HS-5 (cell line): ENCODE measurements at places on chromosomes 12 and 14.

GRCh38 chr12:128982933-128983332 lies 129.7 kb downstream of the GLT1D1 start:
- DNase-seq = no peak

DNA sequence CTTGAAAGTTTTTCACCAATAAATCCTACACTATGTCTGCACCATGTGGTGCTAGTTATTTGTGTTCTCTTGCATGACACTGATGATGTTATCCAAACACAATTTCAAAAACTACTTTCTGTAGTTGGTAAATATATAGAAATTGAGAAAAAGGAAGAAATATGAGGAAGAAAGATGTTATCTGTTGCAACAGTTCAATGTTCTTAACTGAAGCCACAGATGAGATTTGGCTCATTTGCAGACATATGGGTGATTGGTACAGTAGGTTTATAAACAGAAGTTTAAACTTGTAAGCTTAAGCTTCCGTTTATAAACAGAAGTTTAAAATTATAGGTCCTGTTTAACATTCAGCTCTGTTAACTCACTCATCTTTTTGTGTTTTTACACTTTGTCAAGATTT lies at the start of gene CLEC12A:
TSS of gene CLEC12A (plus strand) at position 229 of the 400 bp plus-strand sequence. CDS start 188 bp downstream, outside the sequence.
- DNase-seq = no peak

DNA sequence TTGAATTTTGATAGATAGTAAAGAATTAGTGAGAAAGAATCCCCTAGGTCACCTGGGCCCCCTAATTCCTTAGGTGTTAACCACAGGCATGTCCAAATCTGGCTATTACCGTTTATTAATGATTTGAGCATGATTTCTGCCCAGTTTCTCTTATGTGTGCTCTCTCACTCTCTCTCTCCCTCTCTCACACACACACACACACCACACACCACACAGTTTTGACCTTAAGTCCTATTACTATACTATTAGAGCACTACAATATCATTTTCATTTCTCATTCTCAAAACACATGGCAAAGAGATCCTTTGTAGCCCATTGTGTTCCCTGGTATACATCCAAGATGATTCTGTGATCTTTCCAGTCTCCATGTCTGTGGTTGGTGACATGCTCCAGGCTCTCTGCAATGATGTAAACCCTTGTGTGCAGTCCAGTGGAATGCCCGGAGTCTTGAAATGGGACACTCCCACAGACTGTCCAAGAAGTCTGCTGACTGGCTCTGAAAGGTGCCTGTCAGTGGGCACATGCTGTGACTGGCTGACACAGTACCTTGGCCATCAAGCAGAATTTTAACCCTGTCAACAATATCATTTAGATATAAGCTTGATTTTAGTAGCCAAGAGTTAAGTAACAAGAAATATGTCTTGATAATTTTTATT lies 96.2 kb downstream of the FIGNL2 start:
- no peak for DNase-seq

GRCh38 chr12:501722-502447 lies 42.1 kb downstream of the B4GALNT3 start:
- DNase-seq = no peak

DNA sequence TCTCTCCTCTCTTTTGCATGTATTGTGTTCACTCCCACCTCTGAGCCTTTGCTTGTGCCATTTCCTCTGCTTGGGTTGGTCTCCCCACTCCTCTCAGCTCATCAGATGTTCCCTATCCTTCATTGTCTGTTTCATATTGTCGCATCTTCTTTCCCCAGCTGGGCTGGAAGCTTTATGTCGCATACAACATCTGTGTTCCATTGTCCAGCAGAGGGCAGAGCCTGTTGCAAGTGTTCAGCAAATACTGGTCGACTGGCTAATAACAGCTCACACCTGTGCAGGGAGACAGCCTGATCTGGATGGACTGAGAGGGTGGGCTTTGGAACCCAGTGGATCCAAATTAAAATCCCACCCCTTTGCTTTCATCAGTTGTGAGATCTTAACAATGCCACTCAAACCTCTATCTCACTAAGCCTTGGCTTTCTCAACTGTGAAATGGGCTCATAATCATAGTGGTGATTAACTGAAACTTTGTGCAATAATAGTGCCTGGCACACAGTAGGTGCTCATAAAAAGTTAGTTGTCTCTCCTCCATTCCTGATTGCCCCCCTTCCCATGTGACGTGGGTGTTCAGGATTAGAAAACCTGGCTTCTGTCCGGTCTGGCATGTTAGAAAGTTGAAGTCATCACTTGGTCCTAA lies 75.8 kb downstream of the RIN3 start:
- no peak for DNase-seq

DNA sequence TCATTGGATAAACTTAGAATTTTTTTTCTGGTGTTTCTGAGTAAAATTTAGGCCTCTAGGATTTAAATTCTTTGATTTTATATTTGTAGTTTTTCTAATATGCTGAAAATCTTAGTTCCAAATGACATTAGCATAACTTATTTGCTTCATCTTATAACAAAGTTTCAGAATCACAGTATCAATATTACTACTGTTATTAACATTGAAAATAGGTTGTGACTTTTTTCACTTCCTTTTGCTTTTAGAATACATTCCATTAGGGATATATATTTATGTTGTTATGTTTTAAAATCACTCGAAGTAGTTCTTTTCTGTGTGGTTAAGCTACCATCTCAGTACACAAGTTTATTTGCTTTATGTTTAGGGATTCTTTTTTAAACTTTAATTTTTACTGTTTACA lies 12.8 kb downstream of the RAB3IP start:
- no peak for DNase-seq

- no peak for DNase-seq
These were observed 93.9 kb downstream of the DNAI7 start for GRCh38 chr12:25101092-25101445.

GRCh38 chr12:124379938-124380754 lies 85.3 kb downstream of the RFLNA start:
- DNase-seq = peak; percentile 79

DNA sequence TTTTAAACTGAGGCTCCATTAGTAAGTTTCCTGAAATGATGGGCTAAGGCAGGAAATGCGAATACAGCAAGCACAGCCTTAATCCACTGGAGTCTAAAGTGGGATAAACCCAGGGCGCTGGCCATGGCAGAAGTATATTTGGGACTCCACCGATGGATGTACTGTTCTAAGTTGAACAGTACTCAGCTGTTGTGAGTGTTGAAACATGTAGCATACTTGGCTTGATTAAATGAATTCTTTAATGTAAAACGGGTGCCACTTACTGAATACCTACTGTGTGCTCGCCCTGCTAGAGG lies 996 bp downstream of the SSPN start:
- no peak for DNase-seq

GRCh38 chr14:22492622-22493542 lies 96.1 kb downstream of the DAD1 start:
- DNase-seq = no peak

GRCh38 chr12:124426594-124427555 lies 132.0 kb downstream of the RFLNA start:
- no peak for DNase-seq

DNA sequence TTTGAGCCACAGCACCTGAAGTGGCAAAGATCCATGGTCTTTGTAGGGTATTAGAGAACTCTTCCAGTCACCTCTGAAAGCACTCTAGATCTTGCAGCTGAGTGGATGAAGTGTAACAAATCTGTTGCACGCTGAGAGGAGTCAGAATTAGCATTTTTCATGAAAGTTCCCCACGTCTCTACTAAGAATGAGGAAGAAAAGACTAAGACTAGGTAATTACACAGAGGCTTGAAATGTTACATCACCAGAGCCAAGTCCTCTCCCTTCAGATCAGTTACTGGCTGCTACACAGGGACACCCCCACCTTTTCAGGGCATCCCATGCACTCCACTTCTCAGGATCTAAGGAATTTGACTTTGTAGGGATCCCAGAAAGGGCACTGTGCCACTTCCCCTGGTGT lies 98.6 kb upstream of the FKBP4 start:
- no peak for DNase-seq

GRCh38 chr14:29913566-29913965 lies 14.1 kb downstream of the PRKD1 start:
- no peak for DNase-seq

GRCh38 chr12:68223067-68223747 lies 2.4 kb downstream of the IL26 start:
- peak; percentile 74 for DNase-seq

DNA sequence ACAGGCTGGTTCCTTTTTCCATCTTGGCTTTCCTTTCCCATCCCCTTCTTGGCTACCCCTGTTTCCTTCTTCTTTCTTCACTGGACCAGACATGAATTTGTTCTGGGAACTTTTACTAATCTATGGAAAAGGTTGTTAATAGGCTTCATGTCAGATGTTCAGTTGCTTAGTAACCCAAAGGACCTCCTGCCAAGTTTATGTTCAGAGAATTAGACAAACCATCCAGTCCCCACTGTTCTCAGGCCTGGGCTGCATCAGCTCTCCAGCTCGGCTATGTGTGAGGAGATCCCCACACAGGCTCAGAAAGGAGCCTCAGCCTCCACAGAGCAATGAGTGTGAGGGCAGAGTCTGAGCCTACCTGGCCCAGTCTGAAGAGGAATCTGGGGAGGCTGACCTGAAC lies 78.0 kb downstream of the AKAP6 start:
- no peak for DNase-seq

DNA sequence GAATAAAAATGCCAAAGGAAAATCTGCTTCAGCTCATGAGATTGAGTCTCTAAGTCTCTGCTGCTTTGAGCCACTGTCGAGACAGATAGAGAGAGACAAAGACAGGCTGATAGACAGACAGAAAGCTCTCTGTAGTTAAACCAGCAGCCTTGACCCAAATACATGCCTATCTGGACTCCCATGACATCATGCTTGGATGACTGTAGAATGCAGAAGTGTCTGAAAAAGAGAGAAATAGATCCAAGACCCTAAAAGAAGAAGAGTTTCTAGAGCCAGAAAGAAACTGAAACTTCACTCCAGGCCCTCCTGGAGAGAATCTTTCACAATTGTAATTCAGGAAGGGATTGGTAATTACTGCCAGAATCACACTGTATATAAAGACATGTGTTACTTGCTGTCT lies 122.6 kb upstream of the PLXNC1 start:
- DNase-seq = no peak

GRCh38 chr14:103555559-103556337 lies 6.7 kb downstream of the BAG5 start:
- no peak for DNase-seq

- DNase-seq = no peak
These were observed 71.7 kb downstream of the SETD3 start for GRCh38 chr14:99408971-99409289.

DNA sequence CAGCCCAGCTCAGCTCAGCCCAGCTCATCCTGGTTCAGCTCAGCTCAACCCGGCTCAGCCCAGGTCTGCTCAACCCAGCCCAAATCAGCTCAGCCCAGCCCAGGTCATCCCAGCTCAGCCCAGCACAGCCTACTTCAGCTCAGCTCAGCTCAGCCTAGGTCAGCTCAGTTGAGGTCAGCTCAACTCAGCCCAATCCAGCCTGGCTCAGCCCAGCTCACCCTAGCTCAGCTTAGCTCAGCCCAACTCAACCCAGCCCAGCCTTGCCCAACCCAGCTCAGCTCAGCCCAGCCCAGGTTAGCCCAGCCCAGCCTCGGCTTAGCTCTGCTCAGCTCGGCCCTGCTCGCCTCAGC lies 332.3 kb downstream of the TMEM121 start:
- no peak for DNase-seq

GRCh38 chr14:99578541-99579101 lies 25.4 kb downstream of the CCDC85C start:
- no peak for DNase-seq

- no peak for DNase-seq
These were observed 102.6 kb upstream of the RFX4 start for GRCh38 chr12:106480251-106480650.

DNA sequence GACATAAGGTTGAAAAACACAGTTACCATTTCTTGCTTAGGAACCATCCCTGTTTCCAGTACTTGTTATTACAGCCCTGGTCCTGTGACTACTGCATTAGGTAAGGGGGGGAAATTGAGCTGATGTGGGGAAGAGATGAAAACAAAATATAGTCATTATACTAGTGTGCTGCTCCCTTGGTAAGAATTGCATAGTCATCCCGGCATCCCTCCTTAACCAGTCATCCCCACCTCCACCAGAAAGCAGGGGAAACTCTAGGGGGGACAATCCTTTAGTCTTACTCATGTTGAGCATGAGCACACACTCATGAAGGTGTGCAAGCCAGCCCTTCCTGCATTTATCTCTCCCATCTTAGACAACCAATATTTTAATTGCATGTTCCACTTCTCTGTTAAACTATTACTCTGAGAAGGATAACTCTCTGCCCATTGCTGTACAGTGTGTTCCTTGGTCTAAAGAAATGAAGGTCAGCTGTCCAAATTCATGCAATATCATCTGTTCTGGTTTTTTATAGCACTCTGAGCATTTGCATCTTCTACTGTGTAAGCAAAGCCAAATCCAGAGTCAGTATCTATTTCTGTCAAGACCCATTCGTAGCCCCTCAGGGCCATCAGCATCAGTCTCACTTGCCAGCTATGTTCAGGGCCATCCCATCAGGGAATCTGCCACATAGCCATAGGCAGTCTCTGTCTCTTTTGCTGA lies 46.8 kb downstream of the TMEM30B start:
- DNase-seq = no peak

DNA sequence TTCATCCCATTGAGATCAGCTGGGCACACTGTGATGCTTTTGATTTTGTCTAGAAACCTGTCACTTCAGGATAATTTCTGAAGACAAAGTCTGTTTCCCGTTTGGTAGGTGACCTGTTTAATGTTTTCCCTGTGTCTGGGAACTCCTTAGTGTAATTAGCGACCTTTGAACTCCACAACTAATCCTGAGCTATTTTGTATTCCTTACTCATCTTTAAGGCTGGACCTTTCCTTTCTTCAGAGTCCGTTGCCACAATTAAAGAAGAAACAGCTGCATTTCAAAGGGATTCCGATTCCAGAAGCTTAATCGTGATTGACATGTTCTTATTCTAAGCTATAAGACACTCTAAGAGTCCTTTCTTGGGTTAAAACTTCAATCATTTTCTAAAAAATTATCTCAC lies 22.0 kb downstream of the AP5M1 start:
- no peak for DNase-seq

GRCh38 chr14:67068251-67068650 lies 121.0 kb upstream of the GARIN2 start:
- no peak for DNase-seq

DNA sequence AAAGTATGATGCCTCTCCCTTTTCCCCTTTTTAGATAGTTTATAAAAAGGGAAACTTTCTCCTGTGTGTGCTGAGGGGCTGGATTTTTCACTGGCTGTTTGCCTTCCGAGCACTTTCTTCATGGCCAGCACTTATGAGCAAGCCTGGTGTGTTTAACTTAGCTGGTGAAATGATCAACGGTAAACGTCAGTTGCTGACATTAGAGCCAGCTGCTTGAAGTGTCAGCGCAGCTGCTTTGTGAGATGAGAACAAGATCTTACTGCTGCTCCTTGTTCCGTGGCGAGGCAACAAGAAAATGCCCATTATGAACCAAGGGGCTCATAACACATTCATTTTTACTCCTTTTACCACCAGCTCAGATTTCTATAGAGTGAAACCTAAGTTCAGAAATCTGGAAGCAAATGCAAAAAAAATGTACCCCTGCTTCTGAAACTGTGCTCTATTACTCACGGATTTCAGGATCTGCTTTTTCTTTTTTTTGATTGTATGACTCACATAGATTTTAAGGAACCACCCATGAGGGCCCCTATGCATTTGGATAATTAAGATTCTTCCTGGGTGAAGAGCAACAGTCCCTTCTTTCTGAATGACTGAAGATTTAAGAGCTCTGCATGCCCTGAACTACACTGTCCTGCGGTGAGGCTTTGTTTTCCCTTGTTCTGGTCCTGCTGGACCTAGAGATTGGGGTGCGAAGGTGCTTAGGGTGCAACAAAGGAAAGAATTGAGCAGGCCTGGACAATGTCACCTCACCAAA lies 74.3 kb upstream of the CPM start:
- peak; percentile 75 for DNase-seq
